ENCODE measurements at places on chromosomes 16 and 17. TPM values are rescaled to one million over a fixed set of nuclear protein-coding genes. Genes with fewer than 3 reads are reported as not detected.
A peak's percentile ranks its signal among the peaks of the same experiment; 100 is the strongest.

- DNase-seq = no peak
These were observed 5.3 kb upstream of the KAT7 start for GRCh38 chr17:49783071-49783715.

- DNase-seq = peak; percentile 88
These were observed 10.8 kb downstream of the HID1 start for GRCh38 chr17:74961657-74962350.

The CCDC144A gene
- 0.05 TPM for total RNA-seq

DNA sequence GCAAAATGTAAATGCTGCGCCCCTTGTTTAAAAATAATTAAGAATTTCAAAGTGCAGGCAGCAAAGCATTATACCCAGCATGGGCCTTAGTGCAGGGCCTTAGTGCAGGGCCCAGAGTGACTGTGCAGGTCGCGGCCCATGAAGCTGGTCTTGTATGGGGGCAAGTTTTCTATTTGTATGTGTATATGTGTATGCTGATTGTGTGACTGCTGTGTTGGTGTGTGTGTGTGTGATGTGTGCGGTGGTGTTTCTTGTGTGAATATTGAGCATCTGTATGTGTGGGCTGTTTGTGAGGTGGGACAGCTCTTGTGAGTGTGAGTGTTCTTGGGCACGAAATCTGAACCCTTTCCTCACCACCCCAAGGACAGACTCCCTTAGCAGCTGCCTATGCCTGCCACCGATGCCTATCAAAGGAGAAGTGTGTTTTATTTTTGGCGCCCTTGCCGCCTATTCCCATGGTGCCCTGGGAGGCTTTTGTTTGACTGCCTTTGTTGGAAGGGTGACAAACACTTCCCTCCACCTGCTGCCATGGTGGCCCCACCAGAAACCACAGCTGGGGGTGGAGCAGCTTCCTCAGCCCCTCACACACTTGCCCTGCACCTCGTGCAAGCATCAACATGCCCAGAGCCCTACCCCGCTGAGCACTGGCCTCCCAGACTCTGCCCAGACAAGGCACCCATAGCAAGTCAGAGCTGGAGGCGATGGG is 18.0 kb downstream of the CCR7 start:
- no peak for DNase-seq

- no peak for DNase-seq
These were observed 6.6 kb downstream of the HSD11B2 start for GRCh38 chr16:67437513-67437912.

DNA sequence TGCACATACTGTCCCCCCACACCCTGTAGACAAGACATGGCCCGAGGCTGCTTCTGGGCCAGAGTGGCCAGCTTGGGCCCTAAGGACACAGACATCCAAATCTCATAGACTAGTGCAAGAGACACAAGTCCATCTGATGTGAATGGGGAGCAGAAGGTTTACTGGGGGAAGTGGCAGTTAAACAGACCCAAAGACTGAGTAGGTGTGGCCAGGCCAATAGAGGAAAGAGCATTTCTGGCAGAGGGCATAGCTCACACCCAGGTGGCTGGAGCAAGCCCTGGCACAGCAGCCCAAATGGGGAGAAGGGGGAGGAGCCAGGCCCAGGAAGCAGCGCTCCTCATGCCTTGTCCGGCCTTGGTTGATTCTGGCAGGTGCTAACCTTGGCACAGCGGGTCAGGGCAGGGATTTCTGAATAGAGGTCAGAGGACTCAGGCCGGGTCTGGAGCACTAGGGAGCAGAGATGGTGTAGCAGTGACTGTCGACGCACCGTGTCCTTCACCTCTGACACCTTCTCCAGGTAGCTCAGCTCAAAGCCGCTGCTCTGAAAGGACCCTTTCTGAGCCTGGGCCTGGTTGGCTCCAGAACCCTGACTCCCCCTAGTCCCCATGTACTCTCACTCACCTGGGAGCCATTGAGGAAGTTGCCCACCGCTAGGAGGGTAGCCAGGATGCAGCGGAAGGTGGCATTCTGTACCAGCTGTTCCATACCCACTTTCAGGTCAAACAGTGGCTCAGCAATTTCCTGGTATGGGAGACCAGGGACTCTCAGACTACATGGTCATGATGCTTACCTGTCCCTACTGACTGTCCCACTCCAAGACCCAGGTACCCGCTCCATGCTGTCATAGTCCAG is 4.1 kb downstream of the TMEM208 start:
- no peak for DNase-seq

- DNase-seq = no peak
These were observed 100.3 kb upstream of the NOL11 start for GRCh38 chr17:67617304-67617899.

DNA sequence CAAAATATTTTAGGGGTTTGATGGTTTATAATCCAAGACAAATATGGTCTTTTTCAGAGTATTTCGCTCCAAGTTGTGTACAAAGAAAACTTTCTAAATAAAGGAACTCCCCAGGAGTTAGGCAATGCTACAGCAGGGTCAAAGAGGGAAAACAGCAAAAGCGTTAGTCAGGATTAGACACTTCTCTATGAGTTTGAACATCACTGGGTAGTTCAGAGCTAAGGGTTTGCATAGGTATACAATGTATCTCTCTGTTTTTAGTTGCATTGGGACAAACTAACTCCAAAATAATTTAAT is 34.8 kb downstream of the FAM20A start:
- no peak for DNase-seq

The ERN2 gene
- not detected for total RNA-seq

DNA sequence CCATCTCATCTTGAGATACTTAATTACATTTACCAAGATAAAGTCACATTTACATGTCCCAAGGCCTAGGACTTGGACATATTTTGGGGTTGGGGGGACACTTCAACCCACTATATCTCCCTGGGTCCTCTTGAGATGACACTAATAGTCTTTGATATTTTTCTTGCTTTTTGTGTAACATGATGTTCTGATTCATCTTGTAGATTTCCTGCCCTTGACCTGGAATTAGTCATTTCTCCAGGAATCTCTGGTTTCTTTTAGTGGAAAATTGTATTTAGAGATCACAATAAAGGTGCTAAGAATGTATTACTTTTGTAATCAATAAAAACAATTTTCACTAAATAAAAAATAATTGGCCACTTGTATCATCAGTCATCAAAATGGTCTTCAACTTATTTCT is 157.3 kb downstream of the VPS53 start:
- DNase-seq = no peak

DNA sequence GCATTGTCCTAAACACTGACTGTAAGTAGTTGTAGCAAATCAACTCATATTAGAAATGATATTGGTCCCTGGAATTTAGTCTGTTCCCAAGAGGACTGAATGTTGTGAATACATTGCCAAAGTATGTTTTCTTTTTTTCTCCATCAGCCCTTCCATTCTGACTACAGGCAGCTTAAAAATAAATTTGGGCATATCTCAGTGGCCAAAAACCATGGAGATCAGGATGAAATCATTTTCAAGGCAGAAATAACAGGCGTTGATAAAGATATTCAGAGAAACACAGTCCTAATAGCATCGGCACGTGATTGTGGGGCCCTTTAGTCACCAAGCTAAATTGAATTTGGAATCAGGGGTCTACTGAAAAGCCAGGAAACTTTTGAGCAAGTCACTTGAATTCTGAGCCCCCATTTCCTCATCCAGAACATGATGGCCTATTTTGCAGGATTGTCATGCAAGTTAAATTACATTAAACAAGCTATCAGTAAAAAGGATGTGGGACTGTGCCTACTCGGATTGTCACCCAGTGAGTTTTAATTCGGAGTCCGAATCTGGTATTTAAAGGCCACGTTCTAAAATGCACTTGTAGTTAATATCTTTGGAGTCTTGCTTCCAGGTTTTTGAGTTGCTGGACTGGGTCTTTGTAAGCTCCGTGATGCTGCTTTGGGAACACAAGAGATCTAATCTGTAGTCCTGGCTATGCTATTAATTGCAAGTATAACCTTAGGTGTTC is 17.1 kb downstream of the HLF start:
- no peak for DNase-seq

DNA sequence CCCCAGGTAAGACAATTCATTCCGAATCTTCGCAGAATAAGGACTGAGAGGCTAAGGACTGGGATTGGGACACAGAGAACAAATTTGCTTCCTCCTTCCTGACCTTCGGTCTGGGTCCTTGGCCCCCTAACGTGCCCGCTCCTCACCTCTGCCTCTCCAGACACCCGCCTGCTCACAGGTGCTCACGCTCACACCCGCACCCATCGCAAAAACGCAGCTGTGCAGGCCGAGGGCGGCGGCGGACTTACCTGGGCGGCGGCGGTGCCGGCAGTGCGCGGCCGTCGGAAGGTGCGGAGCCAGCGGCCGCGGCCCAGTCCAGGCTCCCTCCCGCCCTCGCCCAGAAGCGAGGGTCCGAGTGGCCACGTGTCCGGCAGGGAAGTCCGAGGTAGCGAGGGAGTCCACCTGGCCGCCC is 7.1 kb upstream of the HOXB9 start:
- no peak for DNase-seq

The KRT32 gene
- total RNA-seq = not detected

- peak; percentile 27 for DNase-seq
These were observed 320.8 kb downstream of the XYLT1 start for GRCh38 chr16:17149904-17150483.

DNA sequence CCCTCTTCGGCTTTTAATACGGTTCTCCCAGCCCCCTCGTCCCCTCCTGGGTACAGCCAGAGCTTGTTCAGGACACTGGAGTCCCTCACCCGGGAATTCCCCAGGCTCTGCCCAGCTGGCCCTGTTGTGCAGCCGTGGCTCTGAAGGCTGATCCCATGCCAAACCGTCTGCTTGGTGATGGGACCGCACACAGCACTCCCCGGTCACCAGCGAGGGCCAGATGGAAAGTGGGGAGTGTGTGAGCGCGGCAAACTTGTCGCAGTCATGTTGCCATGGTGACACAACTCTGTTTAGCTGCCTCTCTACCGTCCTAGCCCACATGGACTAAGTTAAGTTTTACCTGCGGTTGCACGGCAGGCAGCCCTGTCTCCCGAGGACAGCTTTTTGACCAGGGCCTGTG is 107.9 kb downstream of the RAP1GAP2 start:
- no peak for DNase-seq

GRCh38 chr17:70074236-70074830 is 692 bp upstream of the KCNJ16 start:
- no peak for DNase-seq

GRCh38 chr17:27882162-27882840 is 10.9 kb downstream of the LYRM9 start:
- DNase-seq = no peak

DNA sequence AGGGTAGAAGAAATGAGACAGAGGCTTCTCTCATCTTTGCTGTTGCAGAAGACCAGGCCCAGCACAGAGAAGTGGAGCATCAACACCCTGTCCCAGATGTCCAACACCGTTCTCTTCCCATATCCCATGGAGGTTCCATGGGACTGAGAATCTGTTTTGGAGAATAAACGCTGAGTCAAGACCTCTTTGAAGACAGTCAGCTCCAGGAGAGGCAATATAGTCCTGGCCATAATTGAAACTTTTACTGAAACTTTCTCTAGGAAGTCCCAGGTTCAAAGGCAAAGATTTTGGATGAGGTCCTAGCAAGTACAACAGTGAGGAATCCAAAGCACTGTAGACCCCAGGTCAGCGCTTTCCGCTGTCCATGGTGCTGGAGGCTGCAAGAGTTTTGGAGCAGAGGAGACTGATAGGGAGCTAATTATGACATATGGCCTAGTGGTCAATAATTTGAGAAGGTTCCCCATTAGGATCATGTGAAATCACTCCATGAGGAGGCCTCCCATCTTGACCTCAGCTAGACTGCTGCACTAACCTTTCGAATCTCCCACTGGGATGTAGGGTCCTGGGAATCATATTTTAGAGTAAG is 36.0 kb downstream of the OSBPL7 start:
- DNase-seq = peak; percentile 22

DNA sequence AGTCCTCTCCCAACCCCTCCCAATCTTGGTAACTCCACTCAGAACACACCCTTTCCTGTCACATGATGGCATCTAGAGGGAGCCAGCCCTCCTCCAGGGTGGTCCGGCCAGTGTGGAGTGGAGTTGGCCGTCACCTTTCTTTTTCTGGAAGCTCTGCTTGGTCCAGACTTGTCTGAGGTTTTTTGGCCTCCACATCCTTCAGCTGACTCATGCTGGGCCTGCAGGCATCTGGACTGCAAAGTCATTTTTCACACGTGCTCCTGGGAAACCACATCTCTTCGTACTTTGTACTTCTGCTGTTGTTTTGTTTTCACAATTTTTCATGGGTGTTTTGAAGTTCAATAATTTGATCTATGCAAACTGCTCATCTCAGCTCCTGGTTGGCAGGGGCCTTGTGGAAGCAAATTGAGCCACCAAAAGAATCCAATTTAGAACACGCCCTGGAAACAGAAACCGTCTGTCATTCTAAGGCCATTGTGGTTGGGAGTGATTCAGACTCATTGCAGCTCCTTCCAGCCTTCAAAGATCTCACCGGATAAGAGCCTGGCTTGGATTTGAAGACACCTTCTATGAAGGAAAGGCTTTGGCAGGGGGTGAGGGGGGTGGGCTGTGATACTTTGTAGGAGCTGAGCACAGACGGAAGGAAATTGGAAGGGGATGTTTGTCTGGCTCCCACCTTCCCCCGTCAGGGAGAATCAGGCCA is 42.4 kb upstream of the NF1 start:
- DNase-seq = peak; percentile 17

The ZG16 gene
- not detected for total RNA-seq
